Stimulated activated CD8-positive, alpha-beta memory T cell treated with anti-CD3 and anti-CD28 coated beads, Interleukin-4, amount 100 ng/mL, for 48 hours (primary cell): ENCODE measurements at places on chromosomes 11 and 22.

- DNase-seq: no peak
These were observed 66.6 kb downstream of the CACNG2 start for GRCh38 chr22:36636916-36637315.

DNA sequence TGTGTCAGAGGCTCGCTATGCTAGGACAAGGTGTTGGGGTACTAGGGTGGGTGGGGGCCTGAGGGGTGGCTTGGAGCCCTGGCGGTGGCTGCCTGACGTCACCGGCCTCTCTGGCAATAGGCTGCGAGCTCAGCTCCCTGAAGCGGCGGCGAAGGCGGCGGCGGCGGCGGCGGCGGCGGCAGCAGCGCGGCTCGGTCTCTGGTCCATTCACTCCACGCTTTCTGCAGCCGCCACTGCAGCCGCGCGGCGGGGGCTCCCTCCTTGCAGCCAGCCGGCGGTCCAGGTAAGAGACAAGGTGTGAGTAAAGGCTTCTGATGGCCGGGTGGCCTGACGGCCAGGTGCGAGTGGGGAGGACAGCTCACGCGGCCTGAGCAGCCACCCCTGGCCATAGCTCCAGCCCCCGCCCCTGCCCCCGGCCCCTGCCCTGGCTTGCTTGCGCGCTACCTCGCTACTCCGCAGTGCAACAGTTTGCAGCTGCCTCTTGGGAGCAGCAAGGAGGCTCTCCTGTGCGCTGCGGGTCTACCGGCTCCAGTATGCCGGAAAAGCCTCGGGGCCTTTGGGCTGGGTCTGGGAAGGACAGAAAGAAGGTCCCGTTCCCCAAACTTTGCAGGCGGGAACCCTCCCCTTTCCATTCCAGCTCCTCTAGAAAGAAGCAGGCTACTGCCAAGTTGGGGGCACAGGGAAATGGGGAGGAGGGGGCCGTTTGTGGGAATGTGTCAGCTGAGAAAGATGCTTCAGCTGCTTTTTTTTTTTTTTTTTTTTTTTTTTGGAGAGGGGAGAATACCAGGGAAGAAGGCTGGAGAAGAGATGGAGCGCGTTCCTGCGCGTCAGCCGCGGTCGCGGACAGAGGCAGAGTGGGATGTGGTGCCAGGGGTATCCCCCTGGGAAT lies at the start of gene C11orf87:
C11orf87 (plus strand) TSS at position 210 of the 889 bp plus-strand sequence. CDS start 1,444 bp downstream, outside the sequence.
- no peak for DNase-seq

DNA sequence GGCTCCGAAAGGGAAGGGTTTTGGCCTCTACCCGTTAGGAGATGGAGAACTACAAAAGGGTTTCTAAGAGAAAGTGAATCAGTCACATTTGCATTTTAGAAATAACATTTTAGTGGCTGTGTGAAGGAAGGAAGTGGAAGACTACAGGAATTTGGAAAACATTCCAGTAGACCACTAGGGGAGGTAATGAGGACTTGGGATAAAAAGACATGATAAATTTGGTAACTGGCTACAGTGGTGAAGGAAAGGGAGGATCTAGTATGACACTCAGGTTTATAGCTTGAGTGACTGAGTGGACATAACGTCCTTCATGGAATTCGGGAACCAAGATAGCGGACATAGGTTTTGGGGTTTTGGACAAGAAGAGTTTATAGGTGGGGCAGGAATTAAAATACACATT lies 7.0 kb upstream of the RRM1 start:
- no peak for DNase-seq

- no peak for DNase-seq
These were observed 131.2 kb downstream of the ARL14EP start for GRCh38 chr11:30454111-30454510.

GRCh38 chr11:91906871-91907624 lies 317.6 kb upstream of the FAT3 start:
- DNase-seq: no peak

DNA sequence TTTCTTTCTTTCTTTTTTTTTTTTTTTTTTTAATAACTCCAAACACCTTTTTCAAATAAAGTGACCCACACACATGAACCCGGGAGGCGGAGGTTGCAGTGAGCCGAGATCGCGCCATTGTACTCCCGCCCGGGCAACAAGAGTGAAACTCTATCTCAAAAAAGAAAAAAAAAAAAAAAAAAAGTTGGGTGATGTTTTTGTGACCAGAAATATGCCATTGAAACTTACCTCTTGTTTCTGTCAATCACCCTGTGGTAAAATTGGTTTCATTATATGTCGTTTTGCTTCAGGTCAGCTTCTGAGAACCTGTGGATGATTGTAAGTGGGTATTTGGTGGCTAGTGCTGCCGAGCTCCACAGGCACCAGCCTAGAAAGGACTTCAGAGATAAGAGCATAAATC lies 238.8 kb downstream of the TBC1D22A start:
- DNase-seq: no peak

DNA sequence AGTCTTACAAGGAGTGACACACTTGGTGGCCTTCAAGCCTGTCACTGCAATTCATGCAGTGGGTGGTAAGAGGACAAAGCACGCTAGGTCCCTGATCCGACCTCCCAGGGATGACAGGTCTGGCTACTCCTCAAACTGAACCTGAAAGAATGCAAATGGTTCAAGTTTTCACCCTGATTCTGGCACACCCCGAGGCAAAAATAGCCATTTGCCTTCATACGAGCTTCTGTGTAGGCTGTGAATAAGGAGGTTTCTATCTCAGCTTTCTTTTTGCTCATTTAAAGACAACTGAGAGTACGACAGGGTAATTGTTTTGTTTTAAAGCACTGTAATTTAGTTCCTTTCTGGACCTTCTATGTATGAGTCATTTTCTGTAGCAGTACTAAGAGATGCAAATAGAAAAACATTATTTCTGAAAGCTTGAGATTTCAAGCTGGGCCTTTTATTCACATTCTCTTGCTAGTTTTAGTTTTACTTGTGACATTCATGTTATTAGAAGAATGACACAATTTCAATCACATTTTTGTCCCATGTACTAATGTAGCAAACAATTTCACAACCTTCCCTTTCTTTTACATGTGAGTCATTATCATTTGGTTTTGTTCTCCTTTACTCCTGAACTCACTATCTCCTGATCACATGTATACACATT lies 56.6 kb upstream of the FDX1 start:
- no peak for DNase-seq

GRCh38 chr22:19291580-19292457 lies at the start of gene CLTCL1:
Gene CLTCL1, minus strand, starts transcription at chr22:19291719. Its CDS starts 78 bp downstream, at chr22:19291641.
- peak; percentile 81 for DNase-seq

DNA sequence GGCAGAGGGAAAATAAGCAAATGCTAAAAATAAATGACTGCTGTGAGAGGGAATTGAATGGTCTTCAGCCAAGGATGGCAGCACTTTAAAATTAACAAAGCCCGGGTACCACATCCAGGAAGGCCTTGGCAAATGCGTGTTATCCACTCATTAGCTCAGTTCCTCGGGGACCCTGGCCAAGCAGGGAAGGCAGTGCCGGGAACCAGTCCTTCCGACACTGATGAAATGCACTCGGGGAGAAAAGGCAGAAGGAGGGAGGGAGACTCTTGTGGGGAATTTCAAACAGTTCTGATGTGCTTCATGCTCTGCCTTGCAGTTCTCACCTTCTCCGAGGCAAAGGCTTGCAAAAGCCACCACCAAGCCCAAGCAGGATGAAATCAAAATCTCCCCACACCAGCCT lies 38.3 kb downstream of the CLPB start:
- DNase-seq: no peak

DNA sequence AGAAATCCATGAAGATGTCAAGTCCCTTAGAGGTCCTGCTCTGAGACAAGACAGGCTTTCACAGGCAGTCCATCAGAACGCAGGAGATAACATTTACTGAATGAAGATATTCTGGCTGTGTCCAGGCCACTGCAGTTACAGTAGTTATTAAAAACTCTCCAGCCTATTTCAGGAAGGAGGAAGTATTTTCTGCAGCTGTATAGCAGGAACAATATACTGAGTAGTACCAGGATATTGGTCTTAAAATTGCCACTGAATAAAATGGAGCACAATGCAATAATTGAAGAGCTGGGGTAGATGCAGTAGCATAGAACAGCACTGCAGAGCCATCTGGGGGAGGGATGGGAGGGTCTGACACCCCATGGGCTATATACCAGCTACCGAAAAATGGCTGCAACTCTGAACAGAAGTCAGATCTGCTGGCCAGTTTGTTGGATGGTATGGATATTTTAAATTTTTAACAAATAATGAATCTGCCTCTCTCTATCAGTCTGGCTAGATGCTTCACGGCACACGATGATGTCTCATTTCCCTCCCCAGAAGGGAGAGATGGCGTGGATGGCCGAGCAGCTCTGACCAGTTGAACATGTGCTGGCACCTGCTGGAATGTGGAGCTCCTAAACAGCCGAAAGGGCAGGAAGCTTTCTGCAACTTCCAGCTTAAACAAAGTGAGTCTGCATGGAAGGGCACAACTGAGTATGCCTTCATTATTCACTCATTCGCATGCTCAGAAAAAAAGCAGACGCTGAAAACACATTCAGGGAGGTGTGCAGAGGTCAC lies 342.1 kb upstream of the SYN3 start:
- no peak for DNase-seq

GRCh38 chr11:77374108-77374507 lies 72.6 kb upstream of the GDPD4 start:
- DNase-seq: no peak

GRCh38 chr11:60840470-60841430 lies 1.2 kb upstream of the CCDC86 start:
- DNase-seq: no peak

DNA sequence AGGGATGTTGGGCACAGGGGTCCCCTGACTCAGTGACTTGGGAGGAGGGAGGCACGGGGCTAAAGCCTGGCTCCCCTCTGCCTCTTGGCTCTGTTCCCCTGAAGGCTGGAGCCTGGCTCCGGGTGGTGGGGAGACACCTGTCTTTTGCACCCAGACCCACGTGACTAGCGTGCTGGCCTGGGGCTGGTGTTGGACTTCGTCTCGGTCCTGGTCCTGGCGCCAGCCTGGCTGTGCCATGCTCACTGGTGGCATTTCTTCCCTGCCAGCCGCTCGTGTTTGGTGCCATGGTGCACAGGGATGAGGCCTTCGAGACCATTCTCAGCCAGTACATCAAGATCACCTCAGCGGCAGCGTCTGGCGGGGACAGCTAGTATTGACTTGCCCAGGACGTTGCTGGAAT lies 56.7 kb downstream of the GRAMD4 start:
- DNase-seq: no peak

DNA sequence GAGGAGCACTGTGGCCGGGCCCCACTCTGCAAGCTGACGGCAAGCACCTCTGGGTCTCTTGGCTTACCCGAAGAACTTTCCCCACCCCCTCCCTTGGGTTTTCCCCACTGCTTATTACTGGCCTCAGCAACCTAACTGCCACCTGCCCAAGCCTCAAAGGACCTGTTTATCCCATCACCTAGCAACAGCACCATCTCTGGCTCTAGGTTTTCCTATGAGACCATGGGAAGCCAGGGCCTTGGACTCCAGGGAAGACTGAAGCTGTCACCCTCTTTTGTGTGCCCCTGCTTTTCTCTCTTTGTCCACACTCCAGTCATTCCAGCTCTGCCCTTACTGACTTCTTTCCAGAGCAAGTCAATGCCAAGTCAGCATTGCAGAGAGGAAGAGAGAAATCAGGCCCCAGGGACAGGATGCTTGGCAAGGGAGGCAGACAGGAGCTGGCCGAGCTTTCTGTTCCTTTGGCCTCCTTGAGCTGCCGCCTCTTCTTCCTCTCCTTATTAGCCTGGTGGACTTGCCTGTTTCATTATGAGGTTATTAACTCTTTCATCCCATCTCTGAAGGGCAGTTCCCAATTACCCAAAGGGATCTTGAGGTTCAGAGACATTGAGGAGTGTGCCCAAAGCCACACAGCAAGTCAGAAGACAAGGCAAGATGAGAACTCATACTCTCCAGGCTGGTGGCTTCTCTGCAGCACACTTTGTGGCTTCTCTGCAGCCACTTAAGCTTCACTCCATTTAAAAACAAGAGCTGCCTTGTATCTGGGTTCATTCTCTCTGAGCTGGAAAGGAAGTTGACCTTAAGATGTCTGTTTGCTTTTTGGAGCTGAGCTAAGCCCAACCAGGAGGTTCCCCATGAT lies at the start of gene SMIM35:
SMIM35 (minus strand) TSS at position 51 of the 856 bp plus-strand sequence. CDS start 206 bp downstream, outside the sequence.
- no peak for DNase-seq

- DNase-seq: no peak
These were observed 44.4 kb upstream of the FAT3 start for GRCh38 chr11:92180226-92180625.

DNA sequence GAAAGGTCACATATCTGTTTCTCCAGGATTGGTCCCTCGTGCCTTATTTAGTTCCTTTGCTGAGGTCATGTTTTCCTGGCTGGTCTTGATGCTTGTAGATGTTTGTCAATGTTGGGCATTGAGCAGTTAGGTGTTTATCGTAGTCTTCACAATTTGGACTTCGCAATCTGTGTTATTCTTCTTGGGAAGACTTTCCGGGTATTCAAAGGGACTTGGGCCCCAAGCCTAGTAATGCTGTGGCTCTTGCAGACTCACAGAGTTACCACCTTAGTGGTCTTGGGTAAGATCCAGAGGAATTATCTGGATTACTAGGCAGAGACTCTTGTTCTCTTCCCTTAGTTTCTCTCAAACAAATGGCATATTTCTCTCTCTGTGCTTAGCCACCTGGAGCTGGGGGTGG lies 223.5 kb downstream of the GRIK4 start:
- DNase-seq: no peak

DNA sequence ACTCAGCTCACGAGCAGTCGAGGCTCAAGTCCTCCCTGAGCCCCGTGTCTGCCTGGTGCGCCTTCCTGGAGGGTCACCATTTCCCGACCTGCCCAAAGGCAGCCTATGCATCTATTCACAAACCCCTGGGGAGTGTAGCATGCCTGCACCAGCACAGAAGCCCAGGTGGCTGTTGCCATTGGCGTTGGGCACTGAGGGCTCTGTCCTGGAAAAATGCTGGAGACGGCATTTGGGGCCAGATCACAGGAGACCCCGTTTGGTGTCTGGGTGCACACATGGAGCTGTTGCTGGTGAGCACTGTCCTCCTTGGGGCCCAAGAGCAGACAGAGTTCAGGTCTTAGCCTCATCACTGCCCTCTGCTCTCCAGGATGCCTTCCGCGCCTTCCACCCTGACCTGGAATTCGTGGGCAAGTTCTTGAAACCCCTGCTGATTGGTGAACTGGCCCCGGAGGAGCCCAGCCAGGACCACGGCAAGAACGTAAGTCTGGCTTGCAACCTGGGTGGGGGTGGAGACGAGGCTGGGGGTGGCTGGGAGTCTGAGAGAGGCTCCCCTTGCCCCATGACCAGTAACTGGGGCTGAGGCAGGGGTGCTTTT lies 9.4 kb downstream of the FADS2 start:
- DNase-seq: no peak

DNA sequence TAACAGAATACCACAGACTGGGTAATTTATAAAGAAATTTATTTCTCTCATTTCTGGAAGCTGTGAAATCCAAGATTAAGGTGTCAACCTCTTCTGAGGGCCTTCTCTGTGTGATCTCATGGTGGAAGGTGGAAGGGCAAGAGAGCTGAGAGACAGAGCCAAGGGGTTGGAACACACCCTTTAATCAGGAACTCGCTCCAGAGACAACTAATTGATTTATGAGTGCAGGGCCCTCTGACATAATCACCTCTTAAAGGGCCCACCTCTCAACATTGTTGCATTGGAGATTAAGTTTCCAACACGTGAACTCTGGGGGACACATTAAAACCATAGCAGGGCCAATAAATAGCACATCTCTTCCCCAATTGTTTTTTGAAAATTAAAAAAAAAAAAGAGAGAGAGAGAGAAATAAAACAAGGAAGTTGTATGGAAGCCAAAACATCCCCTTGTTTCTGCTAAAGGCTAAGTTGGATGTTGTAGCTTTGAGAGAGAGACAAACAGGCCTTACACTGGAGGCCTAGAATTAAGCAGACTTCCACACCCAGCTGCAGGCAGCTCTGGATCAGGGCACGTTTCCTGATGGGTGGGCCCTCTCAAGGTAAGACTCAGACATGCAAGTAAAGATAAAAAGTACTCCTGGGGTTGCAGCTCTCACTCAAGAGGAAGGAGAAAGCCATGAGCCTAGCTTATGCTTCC lies 64.1 kb upstream of the BIRC3 start:
- DNase-seq: no peak

GRCh38 chr22:48644108-48644507 lies 1183.6 kb downstream of the BRD1 start:
- DNase-seq: peak; percentile 31
